Central memory CD8-positive, alpha-beta T cell (primary cell): ENCODE measurements at places on chromosomes 2 and 18.
A peak's percentile ranks its signal among the peaks of the same experiment; 100 is the strongest.

DNA sequence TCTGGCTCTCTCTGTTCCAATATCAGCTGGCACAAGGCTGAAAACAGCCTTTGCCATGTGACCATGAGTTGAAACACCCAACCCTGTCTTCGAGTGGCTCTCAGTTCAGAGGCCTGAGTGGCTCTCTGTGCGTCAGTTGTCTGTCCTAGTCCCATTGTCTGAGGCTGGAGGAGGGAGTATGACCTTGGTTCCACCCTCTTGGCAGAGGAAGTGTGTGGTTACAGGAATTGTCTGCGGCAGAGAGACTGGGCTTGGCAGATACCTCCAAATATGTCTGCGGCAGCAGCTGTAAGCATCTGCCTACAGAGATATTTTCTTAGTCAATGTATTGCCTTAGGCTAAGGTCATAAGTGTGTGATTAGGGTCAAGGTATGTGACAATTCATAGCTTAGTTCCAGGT, 32.6 kb downstream of the CNGA3 start:
- no peaks in the 10 kb centered on the region for H3K36me3 ChIP-seq
- H3K4me3 ChIP-seq, result no peak overlapping the region
- no peak overlapping the region for H3K27ac ChIP-seq
- H3K27me3 ChIP-seq, result peaks cover 72% of the 10 kb centered on the region

GRCh38 chr18:7608174-7608550, 41.0 kb downstream of the PTPRM start:
- no peak overlapping the region for H3K4me3 ChIP-seq
- DNase-seq, result no peak
- no peak overlapping the region for H3K27ac ChIP-seq
- peaks cover 2% of the 10 kb centered on the region for H3K36me3 ChIP-seq

GRCh38 chr2:95039363-95039762, 13.9 kb downstream of the MAL start:
- no peak for DNase-seq
- H3K36me3 ChIP-seq, result peaks cover 2% of the 10 kb centered on the region
- H3K4me3 ChIP-seq, result no peak overlapping the region
- H3K27me3 ChIP-seq, result peaks cover 14% of the 10 kb centered on the region
- no peaks in the 10 kb centered on the region for H3K4me1 ChIP-seq

DNA sequence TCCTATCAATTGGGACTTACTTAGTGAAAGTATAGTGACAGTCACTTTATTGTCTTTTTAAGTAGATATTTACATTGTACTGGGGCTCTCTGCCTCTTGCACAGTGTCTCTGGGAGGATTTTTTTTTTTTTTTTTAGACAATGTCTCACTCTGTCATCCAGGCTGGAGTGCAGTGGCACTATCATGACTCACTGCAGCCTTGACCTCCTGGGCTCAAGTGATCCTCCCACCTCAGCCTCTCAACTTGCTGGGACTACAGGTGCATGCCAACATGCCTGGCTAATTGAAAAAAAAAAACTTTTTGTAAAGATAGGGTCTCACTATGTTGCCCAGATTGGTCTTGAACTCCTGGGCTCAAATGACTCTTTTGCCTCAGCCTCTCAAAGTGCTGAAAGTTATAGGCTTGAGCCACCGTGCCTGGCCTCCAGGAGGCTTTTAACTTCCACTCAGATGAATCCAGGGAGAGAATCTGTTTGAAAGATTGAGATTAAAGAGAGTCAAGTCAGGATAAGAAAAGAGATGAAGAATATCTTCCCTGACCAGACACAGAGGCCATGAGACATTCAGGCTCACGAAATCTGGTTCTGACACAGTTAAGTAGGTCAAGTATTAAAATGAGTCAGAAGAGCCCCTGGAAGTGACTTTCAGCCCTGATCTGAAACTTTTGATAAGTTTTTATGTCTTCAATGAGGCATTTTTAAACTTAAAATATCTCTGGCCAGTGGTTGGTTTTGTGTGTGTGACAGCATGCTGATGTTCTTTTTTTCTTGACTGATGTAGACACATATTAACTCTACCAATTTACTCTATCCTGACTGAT, 18.3 kb downstream of the ARHGEF33 start:
- H3K36me3 ChIP-seq, result no peaks in the 10 kb centered on the region
- no peaks in the 10 kb centered on the region for H3K27me3 ChIP-seq
- DNase-seq, result no peak
- no peaks in the 10 kb centered on the region for H3K4me1 ChIP-seq
- H3K27ac ChIP-seq, result no peak overlapping the region
- no peak overlapping the region for H3K4me3 ChIP-seq

GRCh38 chr2:222837643-222838056, 23.2 kb upstream of the ACSL3 start:
- H3K27ac ChIP-seq, result no peak overlapping the region
- H3K4me3 ChIP-seq, result no peak overlapping the region
- peaks cover 44% of the 10 kb centered on the region for H3K27me3 ChIP-seq
- H3K4me1 ChIP-seq, result no peaks in the 10 kb centered on the region

DNA sequence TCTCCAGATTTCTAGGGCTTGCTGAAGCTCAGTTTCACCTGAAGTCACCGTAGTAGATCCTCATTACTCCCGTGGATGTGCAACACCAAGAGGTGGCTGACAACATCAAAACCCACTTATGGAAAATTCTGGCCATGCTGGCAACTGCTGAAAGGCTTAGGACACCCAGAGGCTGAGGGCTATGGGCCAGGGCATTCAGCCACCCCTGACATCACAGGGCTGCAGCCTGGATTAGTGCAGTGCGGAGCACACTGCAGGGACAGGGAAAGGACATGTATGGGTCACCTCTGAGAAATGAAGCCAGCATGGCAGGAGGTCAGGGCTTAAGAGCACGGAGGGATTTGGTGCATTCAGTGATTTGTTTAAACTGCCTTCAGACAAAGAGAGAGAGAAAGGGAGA, 300.6 kb downstream of the TDRD15 start:
- no peak overlapping the region for H3K4me3 ChIP-seq
- H3K27ac ChIP-seq, result no peak overlapping the region
- H3K36me3 ChIP-seq, result peaks cover 3% of the 10 kb centered on the region
- no peak for DNase-seq
- H3K4me1 ChIP-seq, result no peaks in the 10 kb centered on the region

- no peak overlapping the region for H3K4me3 ChIP-seq
- no peaks in the 10 kb centered on the region for H3K27me3 ChIP-seq
- no peak overlapping the region for H3K27ac ChIP-seq
- peaks cover 26% of the 10 kb centered on the region for H3K4me1 ChIP-seq
- no peak for DNase-seq
These were observed 769 bp downstream of the FKBP1B start for GRCh38 chr2:24050041-24050979.

DNA sequence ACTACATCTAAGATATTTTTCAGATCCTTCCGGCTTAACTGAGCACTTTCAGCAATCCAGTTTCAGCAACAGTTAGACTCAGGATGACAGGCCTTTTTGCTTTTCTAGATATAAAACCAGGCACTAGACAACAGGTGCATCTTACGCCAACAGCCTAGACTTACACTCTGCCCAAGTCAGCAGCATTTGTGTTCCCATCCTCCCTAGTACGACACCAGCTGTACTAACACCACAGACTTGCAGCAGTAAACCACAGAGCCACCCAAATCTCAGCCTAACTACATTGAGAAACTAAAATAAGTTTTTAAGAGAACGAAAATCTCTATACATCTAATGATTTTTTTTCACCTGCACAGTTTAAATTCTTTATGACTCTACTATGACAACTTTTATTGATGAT, 89.9 kb upstream of the DNMT3A start:
- H3K4me1 ChIP-seq, result peaks cover 6% of the 10 kb centered on the region
- no peak overlapping the region for H3K27ac ChIP-seq
- no peak for DNase-seq

GRCh38 chr2:8647462-8647857, 34.4 kb upstream of the ID2 start:
- no peak overlapping the region for H3K27ac ChIP-seq
- no peaks in the 10 kb centered on the region for H3K4me1 ChIP-seq
- no peak for DNase-seq
- H3K36me3 ChIP-seq, result no peaks in the 10 kb centered on the region
- H3K27me3 ChIP-seq, result no peaks in the 10 kb centered on the region

GRCh38 chr2:108869542-108869941, 83.0 kb downstream of the CCDC138 start:
- H3K27me3 ChIP-seq, result no peaks in the 10 kb centered on the region
- peaks cover 1% of the 10 kb centered on the region for H3K36me3 ChIP-seq
- no peak overlapping the region for H3K27ac ChIP-seq
- no peak overlapping the region for H3K4me3 ChIP-seq
- H3K4me1 ChIP-seq, result no peaks in the 10 kb centered on the region

GRCh38 chr18:63290821-63291200, 28.8 kb downstream of the BCL2 start:
- no peak overlapping the region for H3K27ac ChIP-seq
- H3K4me3 ChIP-seq, result peak overlapping the region; percentile 49
- peaks cover 5% of the 10 kb centered on the region for H3K4me1 ChIP-seq
- H3K36me3 ChIP-seq, result peaks cover 16% of the 10 kb centered on the region

DNA sequence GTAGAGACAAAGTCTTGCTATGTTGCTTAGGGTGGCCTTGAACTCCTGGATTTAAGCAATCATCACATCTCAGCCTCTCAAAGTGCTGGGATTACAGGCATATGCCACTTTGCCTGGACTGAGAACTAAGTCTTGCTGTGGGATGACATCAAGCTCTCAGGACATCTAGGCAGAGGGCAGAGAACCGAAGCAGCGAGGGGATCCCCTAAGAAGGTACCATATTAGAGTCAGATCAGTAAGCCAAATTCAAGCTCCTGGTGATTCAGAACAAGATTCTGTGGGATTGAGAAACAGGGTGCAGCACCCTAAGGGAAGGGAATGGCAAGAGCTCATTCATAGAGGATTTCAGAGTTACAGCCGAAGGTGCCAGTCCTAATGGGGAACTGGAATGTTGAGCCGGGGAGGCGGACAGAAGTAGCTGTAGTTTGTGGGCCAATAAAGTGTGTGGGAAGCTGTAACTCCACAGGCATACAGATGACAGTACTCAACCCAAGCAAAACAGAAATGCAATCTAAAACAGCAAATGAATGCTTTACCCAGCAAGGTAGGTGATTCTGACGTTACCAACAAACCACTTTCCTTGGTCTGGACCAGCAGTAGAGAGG, 30.9 kb downstream of the EPHA4 start:
- peaks cover 24% of the 10 kb centered on the region for H3K4me1 ChIP-seq
- H3K27me3 ChIP-seq, result no peaks in the 10 kb centered on the region
- H3K27ac ChIP-seq, result no peak overlapping the region
- H3K4me3 ChIP-seq, result no peak overlapping the region

GRCh38 chr2:233074106-233074505, 14.0 kb downstream of the INPP5D start:
- H3K27ac ChIP-seq, result no peak overlapping the region
- DNase-seq, result no peak

- no peaks in the 10 kb centered on the region for H3K4me1 ChIP-seq
- peaks cover 28% of the 10 kb centered on the region for H3K27me3 ChIP-seq
- no peak overlapping the region for H3K4me3 ChIP-seq
- no peak for DNase-seq
- H3K36me3 ChIP-seq, result no peaks in the 10 kb centered on the region
These were observed 46.3 kb downstream of the LTBP1 start for GRCh38 chr2:32993005-32993539.

- no peaks in the 10 kb centered on the region for H3K27me3 ChIP-seq
- no peak overlapping the region for H3K27ac ChIP-seq
- H3K4me3 ChIP-seq, result no peak overlapping the region
- H3K36me3 ChIP-seq, result peaks cover 7% of the 10 kb centered on the region
These were observed 45.5 kb downstream of the DPP4 start for GRCh38 chr2:162028511-162028910.

GRCh38 chr2:200756618-200757321, 54.9 kb upstream of the BZW1 start:
- H3K4me3 ChIP-seq, result no peak overlapping the region
- H3K27ac ChIP-seq, result no peak overlapping the region
- DNase-seq, result no peak
- H3K27me3 ChIP-seq, result peaks cover 60% of the 10 kb centered on the region
